Mammary epithelial cell (primary cell): ENCODE measurements at places on chromosomes 11 and 22. TPM values are rescaled to one million over a fixed set of nuclear protein-coding genes. Genes with fewer than 3 reads are reported as not detected.

DNA sequence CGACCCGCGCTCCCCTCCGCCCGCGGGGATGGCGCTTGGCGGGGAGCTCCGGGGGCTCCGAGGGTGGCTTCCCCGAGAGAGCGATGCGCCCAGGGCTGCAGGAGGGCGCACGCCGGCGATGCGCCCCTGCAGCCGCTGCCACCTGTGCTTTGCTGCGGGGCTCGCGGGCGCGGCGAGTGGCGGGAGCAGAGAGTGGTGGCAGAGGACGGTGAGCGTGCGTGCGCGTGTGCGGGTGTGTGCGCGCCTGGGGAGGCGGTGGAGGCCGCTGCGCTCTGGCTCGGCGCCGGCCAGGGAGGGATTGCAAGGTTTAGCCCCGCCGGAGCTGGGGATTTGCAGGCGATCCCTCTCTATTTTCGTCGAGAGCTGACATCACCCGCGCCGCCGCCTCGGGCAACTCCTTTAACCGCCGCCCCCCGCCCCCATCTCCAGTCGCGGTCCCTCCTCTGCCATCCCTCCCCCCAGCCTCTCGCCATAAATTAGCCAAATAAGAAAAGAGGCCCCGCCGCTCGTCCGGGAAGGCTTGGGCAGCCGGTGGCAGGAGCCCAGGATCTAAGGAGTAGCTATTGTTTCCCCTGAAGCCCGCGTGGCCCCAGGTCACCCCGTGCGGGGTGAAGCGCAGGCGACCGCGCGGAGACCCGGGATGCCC lies at the start of gene SLC1A2:
Gene SLC1A2 (minus strand): TSS at position 375 of the 646 bp plus-strand sequence. CDS start 592 bp downstream, outside the sequence.
- DNase-seq = no peak

GLB1L2 gene
- total RNA-seq = 1.0 TPM

SLC29A2 gene
- total RNA-seq = 3.2 and 5.9 TPM in 2 replicates

- peak; percentile 21 for DNase-seq
These were observed 26.1 kb downstream of the SYT13 start for GRCh38 chr11:45260071-45260470.

- DNase-seq = no peak
These were observed 12.4 kb downstream of the TRIM29 start for GRCh38 chr11:120125509-120125908.

GRCh38 chr22:29141078-29141688 lies 64.5 kb upstream of the EMID1 start:
- no peak for DNase-seq

CALCA gene
- 0.48 TPM in 1 of 2 replicates, not detected in the other for total RNA-seq

GRCh38 chr11:64503186-64503753 lies 87.8 kb upstream of the SLC22A12 start:
- no peak for DNase-seq

RANGAP1 gene
- 97.9 and 127 TPM in 2 replicates for total RNA-seq

DNA sequence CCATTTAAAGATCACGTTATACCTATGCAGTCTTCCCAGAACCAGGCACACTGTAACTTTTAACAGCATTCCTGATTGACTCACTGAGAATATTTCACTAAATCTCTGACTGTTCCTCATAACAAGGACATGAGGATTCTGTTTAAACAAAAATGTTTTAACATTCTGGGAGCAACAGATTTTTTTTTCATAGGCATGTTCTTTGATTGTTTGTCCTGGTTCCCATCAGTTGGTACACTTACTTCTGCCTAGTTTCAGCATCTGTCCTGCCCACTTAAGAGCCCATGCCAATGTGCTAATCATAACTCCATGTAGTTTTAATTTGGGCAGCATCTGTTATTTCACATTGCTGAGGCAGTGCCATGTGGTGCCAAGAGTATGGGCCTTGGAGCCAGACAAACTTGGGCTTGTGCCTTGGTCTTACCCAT lies 138.5 kb upstream of the CTSC start:
- DNase-seq = no peak

DNA sequence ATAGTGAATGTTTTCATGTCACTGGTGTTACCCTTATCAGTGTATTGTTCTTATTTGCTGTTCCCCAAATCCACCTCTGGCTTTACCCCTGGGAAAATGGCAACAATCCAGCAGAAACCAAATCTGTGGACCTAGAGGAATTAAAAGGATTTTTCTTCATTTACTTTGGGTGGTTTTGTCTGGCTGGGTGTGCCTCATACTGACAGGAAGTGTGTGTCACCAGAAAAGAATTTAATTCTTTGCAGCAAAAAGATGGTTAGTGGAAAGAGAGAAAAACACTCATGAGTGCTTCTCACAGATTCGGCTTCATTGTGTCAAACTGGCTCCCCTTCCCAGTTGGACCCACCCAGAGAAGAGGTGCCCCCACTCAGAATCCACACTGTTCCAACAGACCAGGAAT lies 38.9 kb downstream of the FZD4 start:
- DNase-seq = peak; percentile 69

- no peak for DNase-seq
These were observed 314.2 kb downstream of the RAB38 start for GRCh38 chr11:87861030-87861429.

DNA sequence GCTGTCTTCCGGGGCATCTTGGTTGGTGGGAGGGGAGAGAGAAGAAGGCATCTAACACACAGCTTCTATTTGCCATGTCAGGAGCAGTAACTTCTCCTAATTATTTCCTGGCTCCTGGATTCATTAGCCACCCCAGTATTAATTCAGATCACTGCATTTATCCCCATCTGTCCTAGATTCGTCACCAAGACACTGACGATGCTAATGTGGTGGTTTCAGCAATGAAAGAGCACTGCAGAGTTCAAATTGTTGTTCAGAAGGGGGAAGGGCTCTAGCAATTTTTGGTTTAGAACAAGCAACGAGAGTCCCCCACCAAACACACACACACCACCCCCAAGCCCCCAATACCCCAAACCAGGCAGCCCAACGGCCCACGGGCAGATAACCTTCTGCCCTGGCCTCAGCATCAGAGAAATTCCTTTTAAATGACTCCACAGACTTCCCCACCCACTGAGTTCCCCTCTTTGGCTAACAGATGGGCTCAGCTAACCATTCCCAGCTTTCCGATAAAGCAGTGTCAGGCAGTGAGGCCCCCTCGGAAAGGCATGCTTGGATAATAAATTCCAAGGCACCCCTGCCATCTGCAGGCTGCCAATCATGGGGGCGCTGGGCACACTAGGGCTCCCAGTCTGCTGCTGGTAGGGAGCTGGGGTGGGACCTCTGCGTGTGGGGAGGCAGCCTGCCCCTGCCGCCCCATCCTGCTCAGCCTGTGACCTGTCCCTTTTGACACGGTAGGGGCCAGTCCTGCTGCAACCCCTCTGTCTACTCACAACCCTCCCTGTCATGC lies 453.5 kb downstream of the MIAT start:
- no peak for DNase-seq

DNA sequence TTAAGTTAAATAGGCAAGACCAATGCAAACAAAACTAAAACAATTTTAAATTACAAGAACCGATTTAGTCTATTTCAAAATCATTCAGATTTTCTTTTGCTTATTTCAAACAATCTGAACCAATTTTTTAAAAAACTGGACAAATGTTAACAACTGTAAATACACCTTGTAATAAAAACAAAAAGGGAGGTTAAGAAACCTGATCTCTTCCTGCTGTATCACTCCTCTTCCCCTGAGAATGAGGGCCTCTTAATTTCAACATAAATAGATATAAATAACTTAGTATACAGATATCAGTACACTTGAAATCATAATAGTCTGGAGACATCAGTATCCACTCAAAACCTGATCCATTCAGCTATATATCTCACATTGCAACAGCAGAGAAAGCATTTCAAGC lies 346.6 kb downstream of the TTC28 start:
- no peak for DNase-seq

- DNase-seq = no peak
These were observed 93.2 kb downstream of the EXT2 start for GRCh38 chr11:44188643-44189042.

DNA sequence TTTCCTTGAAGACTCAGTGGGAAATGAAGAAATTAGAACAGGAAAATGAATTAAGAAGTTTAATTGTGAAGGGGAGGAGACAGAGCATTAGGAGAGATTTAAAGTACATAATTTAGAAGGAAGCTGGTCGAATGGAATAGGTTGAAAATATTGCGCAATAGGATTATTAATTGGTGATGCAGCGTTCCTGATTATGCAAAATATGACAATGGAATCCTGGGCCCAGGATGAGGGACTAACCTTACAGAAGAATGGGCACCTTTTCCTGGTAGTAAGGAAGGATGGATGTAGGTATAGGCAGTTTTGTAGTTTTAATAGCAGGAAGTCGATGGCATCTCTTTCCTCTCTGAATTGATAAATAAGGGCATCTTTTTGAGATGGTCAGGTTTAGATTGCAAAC lies 7.8 kb downstream of the TTC12 start:
- no peak for DNase-seq

- DNase-seq = no peak
These were observed 281.2 kb downstream of the CADM1 start for GRCh38 chr11:115222863-115223530.

SLC7A4 gene
- total RNA-seq = 1.7 TPM

DNA sequence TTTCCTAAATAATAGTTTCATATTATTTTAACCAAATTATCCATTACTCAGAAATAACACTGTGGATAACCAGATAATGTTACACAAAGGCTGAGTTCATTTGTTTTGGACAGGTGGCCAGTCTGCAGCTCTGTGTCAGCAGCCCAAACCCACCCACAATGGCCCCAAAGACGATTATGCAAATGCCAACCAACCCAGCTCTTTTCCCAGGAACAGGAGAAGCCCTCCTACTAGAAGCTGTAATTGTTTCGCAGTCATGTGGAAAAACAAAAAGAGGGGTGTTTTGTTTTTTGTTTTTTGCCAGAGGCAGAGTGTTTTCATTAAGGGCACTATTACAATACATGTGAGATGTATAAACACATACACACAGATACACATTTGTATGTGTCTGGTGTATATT lies 102.1 kb downstream of the FCHSD2 start:
- DNase-seq = no peak

GRCh38 chr11:68692871-68693483 lies 8.6 kb downstream of the GAL start:
- no peak for DNase-seq

- no peak for DNase-seq
These were observed 4.1 kb upstream of the MS4A18 start for GRCh38 chr11:60720460-60720859.

OR51B4 gene
- not detected in 2 replicates for total RNA-seq
